ENCODE measurements at places on chromosomes 12 and 14.

DNA sequence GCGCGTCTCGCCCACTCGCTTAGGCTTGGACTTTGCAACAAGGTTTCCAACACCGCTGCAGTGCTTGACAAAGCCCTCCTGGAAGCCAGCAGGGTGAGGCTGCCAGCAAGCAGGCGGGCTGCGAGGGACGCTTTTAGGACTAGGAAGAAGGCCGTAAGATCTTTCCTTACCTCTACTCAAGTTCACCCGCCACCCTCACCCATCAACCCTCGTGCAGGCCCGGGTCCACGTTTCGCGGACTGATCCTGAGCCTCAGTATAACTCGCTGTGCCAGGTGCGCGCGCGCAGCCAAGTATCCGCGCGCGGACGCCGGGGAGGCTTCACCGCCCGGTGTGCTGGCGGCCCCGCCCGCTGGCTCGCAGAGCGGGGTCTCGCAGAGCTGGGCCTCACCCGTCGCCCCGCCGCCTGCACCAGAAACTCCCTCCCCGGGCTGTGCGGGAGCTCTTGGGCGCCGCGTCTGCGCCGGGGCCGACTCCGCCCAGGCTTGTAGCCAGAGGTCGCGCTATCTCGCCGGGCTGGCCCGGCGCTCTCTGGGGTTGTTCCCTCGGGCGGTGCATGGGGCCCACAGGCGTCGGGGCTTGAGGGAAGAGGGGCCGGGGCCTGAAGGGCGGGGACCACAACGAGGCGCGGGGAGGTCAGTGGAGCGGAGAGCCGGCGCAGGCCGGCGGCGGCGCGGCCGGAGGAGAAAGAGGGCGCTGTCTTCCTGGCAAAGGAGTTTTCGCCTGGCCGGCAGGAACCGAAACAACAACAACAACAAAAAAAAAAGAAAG is 7.6 kb upstream of the SIX1 start:
- no peak for DNase-seq

DNA sequence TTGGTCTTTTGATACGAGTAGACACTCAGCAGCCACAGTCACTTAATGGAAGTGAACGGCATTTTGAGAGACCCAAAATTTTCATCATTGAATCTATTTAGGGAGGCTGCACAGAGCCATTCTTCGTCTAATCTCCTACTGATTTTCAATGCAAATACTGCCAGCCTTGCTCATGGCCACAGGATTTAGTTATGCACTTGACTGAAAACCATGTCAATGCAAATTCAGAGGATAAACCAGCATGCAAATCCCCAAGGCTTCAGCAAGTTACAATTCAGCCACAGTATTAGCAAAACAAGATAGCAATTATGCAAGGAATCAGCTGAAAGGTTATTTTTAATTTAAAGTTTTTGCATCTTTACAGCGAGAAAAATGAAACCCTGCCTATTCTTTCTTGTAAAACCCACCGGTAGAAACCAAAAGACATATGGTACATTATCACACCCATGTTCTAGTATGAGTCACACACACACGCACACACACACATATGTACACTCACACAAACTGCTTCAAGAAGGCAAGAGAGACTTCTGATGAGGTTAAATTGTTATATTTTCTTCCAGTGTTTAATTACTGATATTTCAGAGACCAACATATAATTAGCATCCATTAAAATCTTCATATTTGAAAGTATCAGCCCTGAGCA is 985.3 kb upstream of the FLRT2 start:
- DNase-seq: no peak

- no peak for DNase-seq
Measured at GRCh38 chr12:110566993-110567392, 16.1 kb downstream of the PPTC7 start.

DNA sequence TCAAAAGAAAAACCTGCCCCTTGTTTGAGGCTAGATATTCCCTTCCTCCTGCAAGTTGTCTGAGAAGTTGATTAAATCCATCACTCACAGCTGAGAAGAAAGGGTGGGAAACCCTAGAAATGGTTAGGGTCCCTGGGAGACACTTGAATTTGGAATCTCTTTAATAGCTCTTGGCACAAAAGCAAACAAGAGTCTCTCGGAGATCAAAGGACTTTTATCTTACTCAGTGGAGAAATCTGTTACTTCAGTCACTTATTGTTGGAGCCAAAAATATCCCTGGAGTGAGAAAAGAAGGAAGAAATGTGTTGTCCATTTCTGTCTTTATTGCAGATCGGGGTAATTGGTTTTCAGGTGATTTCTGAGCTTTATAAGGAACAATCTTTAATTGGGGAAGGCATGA is 47.0 kb downstream of the TMEM132C start:
- no peak for DNase-seq

DNA sequence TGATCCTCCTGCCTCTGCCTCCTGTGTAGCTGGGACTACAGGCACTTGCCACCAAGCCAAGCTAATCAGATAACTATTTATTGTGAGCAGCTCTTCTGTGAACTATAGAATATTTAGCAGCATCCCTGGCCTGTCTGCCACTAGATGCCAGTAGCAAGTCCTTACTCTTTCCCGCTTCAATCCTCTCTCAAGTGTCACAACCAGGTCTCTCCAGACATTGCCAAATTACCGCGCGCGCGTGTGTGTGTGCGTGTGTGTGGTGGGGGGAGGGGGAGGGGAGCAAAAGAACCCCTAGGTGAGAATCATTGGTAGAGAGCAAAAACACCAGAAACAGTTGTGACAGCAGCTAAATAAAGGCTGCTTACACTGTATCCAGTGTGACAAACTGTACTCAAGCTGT is 49.9 kb downstream of the PPP2R5E start:
- no peak for DNase-seq

GRCh38 chr12:12008232-12008850 is 62.4 kb upstream of the BCL2L14 start:
- no peak for DNase-seq

- DNase-seq: no peak
Measured at GRCh38 chr14:32417956-32418552, 89.0 kb downstream of the AKAP6 start.

GRCh38 chr14:58540749-58541632 is 96.8 kb upstream of the DACT1 start:
- no peak for DNase-seq

GRCh38 chr12:22043943-22044342 is 2.1 kb upstream of the CMAS start:
- no peak for DNase-seq

GRCh38 chr14:34093883-34094282 is 143.0 kb upstream of the EGLN3 start:
- no peak for DNase-seq

GRCh38 chr12:12542964-12543363 is 19.7 kb downstream of the DUSP16 start:
- DNase-seq: no peak

DNA sequence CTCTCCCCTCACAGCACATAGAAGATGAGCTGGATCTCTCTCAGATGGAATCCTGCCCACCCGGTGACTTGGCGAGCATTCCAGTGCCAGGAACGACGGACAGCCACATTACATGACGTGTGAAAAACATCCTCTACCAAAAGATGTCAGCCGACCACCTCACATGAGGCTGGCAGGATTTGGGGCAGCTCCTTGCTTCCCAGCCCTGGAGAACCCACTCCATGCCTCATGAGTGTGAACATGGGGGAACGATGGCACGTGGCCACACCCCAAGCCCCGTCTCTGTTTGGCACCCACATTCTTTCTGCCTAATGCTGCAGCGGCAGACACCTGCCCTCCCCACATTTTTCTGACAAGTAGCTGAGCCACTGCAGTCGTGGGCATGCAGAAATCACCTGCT is 202.5 kb downstream of the CALM1 start:
- DNase-seq: no peak

DNA sequence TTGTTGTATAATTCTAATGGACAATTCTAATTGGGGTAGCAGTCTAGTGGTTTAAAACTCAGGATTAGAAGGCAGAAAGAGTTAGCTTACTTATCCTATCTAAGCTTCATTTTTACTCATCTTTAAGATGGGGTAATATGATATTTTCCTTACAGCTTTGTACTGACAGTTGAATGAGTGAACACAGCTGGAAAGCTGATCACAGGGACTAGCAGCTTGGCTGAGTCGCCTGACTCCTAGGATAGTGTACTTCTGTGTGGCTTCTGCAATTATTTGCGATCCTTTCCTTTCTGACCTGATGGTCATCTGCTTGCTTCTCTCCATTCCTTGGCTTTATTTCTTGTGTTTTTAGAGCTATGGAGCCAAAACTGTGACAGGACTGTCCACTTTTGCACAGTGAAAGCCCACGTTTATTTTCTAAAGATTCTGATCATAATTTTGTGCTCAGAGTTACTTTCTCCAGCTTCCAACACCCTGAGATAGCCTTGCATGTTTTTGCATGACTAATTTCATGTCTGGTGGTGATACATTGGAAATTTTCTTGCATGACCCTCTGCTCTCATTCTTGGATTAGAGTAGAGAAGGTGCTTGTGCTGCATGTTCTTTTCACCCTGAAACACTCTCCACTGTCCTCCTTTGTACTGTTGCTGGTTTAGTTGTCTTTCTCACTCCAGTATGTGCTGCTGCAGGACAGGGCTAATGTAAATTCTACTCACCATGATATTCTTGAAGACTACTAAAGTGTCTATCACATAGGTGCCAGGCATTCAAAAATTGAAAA is 377.0 kb upstream of the ATP2B1 start:
- DNase-seq: no peak

DNA sequence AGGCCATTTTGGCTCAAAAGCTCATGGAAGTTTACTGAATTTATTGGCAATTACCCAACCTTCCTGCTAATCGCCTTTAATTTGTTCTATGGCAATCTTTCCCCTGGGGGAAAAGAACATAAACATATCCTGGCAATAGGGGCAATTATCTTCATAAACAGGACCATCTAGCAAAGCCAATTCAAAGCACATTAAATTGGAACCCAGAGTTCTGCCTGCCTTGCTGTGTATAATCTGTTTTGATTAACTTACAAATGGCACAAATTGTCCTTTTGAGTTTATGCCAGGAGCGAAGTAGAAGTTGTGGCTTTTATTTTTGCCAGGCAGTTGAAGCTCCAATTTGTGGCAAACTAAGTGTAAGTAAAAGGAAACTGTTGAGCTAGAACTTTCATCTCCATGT is 68.6 kb downstream of the C12orf50 start:
- no peak for DNase-seq

DNA sequence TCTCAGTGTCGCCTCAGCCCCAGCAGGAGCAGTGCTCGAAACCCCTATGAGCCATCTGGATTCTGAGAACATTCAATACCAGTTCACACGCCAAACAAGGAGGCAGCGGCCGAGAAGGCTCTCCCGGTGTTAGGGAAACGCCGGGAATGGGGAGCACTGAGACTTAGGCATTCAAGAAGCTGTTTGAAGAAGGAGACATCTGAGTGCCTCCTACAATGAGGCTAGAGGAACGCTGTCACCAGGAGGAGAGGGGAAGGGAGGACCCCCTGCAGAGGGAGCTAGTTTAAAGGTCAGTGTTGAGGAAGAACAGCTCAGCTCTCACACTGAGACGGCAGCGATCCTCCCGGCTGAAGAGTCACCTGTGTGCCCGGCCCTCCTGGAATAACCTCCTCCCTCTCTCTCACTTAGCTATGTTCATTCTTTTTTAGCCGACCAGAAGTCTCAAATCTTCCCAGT is 69.9 kb downstream of the SERPINA3 start:
- DNase-seq: no peak

- no peak for DNase-seq
Measured at GRCh38 chr12:91113621-91114020, 2.3 kb upstream of the LUM start.

- no peak for DNase-seq
Measured at GRCh38 chr12:67367843-67368242, 98.7 kb downstream of the CAND1 start.

- no peak for DNase-seq
Measured at GRCh38 chr12:2393016-2393415, 340.2 kb downstream of the CACNA1C start.

DNA sequence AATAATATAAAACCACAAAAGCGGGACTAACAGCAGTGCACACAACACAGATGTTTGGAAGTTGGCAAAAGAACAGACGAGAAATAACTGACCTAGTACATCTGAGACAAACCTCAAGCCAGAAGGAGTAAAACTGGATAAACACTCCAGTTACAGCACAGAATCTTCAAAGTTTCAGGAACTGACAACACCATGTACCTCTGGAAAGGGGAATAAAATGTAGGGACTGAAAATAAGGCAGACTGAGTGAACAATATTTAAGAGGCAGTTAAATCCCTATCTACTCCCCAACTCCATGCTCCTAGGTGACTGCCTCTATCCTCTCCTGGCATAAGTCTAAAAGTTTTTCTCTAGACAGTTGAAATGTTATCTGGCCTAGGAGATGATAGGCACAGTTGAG is 57.9 kb downstream of the ZFYVE21 start:
- no peak for DNase-seq

DNA sequence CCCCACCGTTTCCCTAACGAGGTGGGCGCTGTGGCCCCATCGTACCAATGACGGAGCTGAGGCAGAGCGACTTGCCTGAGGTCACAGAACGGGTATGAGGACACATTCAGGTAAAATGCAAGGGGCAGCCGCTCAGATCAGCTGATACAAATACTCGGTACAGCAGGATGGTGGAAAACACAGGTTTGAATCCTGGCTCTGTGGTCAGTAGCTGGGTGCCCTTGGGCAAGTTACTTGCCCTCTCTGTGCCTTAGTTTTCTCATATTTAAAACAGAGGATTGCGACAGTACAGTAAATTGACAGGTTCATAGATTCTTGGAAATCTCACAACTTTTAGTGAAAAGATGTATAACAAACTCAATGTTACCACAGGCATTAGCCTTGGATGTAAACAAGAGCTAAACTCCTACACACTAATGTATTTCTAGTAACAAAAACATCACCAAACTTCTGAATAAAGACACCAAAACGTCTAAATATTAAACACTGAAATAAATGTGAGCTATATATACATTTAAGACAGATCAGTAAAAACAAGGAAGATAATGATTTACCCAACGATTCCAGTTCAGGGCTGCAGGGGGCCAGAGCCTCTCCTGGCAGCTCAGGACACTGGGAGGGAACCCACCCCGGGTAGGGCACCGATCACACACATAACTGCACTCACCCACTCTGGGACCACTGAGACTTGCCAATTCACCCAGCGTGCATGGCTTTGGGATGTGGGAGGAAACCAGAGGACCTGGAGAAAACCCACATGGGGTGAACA is 128.4 kb downstream of the RBM19 start:
- DNase-seq: no peak

DNA sequence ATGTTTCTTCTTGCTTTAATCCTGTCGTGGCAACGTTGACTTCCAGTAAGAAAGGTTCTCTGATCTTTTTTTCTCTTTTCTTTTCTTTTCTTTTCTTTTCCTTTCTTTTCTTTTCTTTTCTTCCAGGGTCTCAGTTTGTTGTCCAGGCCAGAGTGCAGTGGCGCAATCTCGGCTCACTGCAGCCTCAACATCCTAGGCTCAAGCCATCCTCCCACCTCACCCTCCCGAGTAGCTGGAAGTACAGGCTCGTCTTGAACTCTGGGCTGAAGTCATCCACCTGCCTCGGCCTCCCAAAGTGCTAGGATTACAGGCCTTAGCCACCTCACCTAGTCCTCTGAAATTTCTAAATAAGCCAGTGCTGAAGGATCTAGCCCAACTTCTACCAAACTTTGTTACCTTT is 1.3 kb upstream of the MAP3K9 start:
- no peak for DNase-seq

Data from bone marrow (tissue), 2 donors.